ENCODE measurements at places on chromosomes 1 and 21. TPM values are rescaled to one million over a fixed set of nuclear protein-coding genes. Genes with fewer than 3 reads are reported as not detected.

- no peak for DNase-seq
Measured at GRCh38 chr1:147334292-147334691, 91.8 kb downstream of the CHD1L start.

DNA sequence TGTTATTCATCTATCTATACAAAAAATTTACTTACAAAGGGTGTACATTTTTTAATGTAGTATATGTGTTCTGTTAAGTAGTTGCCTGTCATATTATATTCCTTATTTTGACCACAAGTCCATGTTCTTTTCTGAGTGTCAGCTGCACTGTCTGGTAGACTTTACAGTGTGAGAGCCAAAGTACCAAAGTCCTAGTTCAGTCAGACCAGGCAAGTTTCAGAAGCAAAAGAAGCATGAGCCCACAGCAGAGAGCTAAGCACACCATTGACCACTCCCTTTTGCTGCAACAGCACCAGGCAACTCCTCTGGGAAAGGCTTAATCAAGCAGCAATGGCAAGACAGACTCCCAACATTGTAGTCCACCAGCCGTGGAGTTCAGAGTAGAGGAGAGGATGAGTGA lies 631.9 kb upstream of the PKN2 start:
- no peak for DNase-seq

GRCh38 chr21:17738176-17738953 lies 80.8 kb downstream of the C21orf91 start:
- DNase-seq: no peak

DNA sequence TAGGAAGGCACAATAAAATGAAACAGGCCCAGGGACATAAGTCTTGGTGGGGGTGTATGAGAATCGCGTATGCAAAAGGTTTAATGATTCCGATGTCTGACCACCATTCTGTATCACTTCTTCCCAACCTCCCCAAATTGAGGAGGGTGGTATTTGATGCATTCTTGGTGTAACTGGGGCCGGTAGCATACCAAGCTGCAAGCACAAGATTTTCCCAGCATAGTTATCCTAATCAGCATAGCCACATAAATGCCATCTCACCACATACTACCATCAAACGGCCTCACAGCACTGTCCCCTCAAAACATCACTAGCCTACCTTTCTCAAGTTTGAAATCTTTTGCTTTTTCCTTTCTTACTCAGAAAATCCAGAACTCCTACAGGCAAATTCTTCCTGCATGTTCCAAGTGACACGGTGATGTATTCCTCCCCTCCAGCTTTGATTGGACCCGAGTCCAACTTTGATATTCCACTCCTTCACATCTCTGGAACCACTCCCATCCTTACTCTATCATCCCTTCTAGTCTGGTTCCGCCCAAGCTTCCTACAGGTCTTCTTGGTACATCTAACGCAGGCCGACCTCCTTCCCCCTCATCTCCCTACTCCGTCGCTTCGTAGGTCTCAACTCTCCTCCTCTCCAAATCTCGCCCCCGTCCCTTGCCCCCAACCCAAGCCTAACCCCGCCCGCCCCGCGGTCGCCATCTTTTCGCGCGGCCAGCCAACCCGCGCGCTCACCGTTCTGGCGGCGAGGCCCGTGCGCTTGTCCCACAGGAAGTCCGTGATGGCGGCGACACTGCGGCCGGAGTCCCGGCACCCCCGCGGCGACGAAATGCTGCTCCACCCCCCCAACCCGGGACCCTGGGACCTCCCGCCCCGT lies 600 bp downstream of the CLK2 start:
- DNase-seq: no peak

Gene LENEP
- not detected for polyA plus RNA-seq

Gene PALMD
- polyA plus RNA-seq: 74.6 TPM

DNA sequence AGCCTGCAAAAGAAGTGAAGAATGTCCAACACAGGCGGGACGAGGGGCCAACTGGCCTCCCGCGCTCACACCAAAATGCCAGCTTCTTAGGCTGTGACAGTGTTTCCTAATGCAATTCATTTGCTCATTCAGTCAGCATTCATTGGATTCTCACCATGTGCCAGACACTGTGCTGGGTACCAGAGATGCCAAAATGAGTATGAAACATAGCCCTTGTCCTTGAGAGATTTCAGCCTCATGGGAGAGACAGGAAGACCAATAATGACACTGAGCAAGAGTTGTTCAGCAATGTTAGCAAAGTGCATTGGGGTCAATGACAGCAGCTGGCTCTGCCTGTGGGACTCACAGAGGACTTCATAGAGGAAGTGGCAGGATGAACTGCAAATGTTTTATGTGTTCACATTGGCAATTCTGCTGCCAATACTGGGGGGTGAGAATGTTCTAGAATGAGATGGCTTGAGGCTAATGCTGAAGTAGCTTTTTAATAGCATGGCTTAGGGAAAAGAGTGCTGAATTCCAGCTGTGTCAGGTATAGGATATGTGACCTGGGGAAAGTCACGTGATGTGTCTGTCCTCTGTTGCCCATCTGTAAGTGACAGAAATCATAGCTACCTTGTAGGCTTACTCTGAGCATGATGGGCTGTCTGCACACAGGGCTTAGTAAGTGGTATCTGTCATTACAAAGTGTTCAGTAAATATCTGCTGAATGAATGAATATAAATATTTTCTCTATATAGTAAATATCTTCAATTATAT lies 58.3 kb upstream of the KIF26B start:
- DNase-seq: no peak
